ENCODE measurements at places on chromosomes 16 and 17. TPM values are rescaled to one million over a fixed set of nuclear protein-coding genes. Genes with fewer than 3 reads are reported as not detected.

- DNase-seq = no peak
Observed at GRCh38 chr16:30565526-30565925, 6.0 kb downstream of the ZNF688 start.

DNA sequence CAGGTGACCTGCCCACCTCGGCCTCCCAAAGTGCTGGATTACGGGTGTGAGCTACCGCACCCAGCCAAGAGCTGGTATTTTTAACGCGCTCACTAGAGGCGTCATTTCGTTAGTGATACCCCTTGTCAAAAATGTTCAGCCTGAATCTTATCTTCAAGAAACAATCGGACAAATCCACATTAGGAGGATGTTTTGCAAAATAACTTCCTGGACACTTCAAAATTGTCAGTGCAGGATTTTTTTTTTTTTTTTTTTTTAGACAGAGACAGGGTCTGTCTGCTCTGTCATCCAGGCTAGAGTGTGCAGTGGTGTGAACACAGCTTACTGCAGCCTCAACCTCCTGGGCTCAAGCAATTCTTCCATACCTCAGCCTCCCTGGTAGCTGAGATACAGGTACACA, 63.0 kb downstream of the RMI2 start:
- DNase-seq = peak; percentile 12

DNA sequence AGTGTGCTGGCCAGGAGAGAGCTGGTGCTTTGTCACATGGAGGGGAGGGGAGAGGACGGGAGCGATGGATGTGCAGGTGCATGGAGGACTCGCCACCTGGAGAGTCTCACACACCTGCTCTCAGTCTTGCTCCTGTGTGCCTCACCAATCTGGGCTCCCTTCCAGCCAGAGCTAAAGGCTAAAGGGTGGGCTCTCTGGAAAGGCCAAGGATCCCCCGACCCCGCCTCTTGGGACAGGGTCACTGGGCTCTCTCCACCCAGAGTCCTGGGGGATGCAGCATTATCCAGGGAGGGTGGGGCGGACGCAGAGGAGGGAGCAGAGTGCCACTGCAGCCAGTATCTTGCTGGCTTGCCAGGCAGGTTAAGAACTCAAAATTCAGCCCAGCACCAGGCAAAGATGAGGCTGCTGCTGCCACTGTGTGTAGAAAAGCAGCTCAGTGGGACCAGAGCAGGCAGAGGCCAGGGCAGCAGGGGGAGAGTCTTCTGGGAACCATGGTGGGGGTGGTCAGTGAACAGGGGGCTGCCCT, 5.4 kb upstream of the STAT5B start:
- peak; percentile 56 for DNase-seq

DNA sequence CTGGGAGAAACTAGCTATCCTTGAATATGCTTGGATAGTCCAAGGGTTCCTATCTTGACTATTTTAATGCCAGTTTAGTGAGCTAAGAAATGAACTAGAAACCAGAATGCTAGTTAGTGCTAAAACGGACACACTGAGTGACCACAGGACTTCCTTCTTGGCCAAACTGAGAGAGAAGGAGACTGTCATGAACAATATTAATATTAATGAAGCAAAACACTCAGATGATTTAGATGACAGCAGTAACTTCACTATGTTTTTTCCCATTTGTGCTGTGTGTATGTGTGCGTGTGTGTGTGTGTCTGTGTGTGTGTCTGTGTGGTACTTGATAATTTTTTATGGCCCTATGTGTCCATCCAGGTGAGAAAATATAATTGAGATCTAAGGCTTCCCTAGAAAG, 2.2 kb upstream of the ATXN1L start:
- DNase-seq = no peak

DNA sequence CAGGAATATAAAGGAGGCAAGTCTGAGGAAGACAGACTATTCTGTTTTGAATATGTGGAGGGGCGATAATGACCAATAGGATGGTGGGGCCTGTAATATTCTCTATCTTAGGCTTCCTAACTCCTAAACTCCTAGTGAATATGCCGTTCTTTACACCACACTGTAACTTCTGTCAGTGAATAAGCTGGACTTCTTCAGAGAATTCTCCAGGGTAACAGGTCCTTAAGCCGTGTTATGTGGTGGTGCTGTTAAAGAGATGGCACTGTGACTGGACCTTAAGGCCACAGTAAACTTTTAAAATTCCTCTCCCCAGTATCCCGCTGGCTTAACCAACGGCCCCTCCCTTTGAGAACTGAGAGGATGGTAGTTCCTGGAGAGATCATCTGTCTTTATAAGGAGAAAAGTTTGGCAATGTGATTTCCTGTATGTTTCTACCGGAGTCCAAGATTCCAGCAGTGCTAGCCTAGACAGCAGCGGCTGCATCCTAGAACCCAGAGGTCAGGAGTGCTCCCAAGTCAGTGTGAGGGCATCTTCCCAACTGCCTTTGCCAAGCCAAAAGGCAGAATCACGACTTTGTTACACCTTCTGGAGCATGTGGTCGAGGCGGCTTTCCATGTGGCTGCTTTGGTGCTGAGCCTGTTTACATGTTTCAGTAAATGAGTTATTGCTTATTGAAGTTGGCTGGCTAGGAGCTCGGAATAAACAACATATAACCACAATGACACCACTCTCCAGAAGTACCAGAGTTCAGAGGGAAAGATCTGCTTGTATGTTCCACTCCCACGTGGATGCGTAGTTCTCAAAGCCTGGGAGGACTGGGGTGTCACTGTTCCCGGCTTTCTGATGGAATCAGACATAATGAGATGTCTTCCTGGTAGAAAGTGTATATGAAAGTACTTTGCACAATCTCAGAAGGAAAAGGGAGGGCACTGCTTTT, 41.0 kb downstream of the TUBD1 start:
- no peak for DNase-seq

- DNase-seq = peak; percentile 92
Observed at GRCh38 chr17:49952209-49952911, 16.6 kb upstream of the DLX4 start.

- no peak for DNase-seq
Observed at GRCh38 chr17:15268461-15268860, 3.3 kb upstream of the PMP22 start.

- no peak for DNase-seq
Observed at GRCh38 chr16:77599793-77600415, 122.4 kb upstream of the NUDT7 start.

GRAPL gene
- 6.3 TPM for total RNA-seq

GRCh38 chr16:84818989-84819643, 669 bp upstream of the CRISPLD2 start:
- no peak for DNase-seq

USP43 gene
- 0.33 TPM for total RNA-seq

Measured in aorta (tissue), 5 donors.